Umbilical cord (tissue), 2 donors: ENCODE measurements at places on chromosomes 13 and 19.

DNA sequence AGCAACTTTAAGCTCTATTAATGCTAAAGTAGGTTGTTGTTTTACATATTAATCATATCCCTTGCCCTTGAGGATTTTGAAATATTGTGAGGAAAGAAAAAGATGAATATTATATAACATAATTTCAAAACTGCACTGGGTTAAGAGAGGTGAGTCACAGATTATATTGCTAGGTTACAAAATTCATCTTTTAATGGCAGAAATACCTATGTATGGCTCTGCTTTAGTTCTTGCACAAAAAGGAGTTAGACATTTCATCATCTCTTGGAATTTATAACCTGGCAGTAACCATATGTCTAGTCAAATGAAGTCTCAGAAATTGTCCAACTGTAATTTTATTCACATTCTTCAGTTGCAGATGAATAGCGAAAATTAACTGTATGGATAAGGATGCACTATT, 2041.1 kb downstream of the OLFM4 start:
- no peak for DNase-seq

- no peak for DNase-seq
Observed at GRCh38 chr13:37665420-37665819, 66.9 kb upstream of the POSTN start.

DNA sequence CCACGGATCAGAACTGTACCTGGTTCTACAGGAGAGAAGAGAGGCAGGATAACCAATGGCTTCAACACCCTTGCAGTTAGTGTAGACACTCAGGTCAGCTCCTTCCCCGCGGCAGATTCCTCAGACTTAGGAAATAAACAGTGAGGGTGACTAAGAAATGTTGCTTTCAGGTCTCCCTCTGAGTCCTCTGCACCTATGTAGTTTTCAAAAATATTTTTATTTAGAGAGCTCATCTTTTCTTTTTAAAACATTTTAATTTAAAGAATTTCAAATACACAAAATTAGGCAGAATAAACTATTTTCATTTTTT, 195.2 kb downstream of the KLF12 start:
- DNase-seq = no peak

- peak; percentile 95 for DNase-seq
Observed at GRCh38 chr13:30865123-30866049, 40.7 kb upstream of the MEDAG start.

DNA sequence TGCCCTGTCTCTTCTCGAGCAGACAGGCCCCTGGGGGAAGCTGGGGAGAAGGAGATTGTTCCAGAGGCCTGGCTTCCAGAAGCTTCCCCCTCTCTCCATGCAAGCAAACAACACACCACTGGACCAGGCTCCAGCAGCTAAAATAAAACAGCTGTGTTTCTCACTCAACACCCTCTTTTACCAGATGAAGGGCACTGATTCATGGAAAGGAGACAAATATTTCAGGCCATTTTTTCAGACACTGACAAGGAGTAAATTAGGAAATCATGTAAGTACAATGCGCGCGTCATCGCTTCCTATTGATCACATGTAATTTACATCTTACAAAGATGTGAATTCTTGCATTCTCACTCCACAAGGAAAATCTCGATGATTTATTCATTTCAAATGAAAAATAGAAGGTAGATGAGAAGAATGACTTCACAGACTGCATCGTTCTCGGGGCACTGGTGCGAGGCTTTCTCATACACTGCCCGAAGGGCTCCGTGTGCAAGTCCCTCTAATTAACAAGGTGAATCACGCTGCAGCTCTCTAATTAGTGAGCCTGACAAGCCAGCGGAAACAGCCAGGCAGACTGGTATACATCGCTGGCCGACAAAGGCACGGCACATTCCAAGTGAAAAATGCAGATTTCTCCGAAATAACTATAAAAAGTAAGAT, 153.6 kb downstream of the KCTD15 start:
- no peak for DNase-seq

- peak; percentile 56 for DNase-seq
Observed at GRCh38 chr19:49125025-49125731, 5.8 kb downstream of the PPFIA3 start.

DNA sequence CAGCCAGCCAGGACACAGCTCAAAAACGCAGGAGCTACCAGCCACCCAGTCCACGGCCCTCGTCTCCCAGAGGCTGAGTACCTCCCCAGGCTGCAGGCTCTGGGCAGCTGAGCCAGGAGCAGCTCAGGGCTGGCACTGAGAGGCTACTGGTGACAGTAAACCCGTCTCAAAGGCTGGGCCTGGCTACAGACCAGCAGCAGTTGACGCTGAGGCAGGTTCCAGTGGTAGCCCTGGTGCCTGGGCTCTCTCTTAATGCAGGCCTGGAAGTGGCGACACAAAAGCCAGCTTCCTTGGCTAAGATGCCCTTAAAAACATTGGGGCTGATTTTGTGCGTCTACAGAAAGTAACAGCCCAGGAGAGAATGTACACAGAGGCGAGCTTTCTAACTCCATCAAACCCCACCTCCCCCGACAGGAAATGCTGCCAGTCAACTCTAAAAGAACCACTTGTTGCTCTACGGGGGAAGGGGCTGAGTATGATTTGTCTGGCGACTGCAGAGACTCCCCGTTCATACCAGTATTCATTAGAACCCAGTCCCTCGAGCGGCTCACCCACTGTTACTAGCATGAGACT, 126.3 kb downstream of the STK24 start:
- no peak for DNase-seq

- DNase-seq = no peak
Observed at GRCh38 chr13:112671359-112671758, 18.5 kb upstream of the ATP11A start.

GRCh38 chr13:36945078-36945477, 25.0 kb upstream of the SMAD9 start:
- DNase-seq = no peak
